ENCODE measurements at places on chromosomes 11 and 22. TPM values are rescaled to one million over a fixed set of nuclear protein-coding genes. Genes with fewer than 3 reads are reported as not detected.
A peak's percentile ranks its signal among the peaks of the same experiment; 100 is the strongest.

GRCh38 chr22:49827853-49828598 is at the start of gene BRD1:
Gene BRD1, minus strand, starts transcription at chr22:49827873. Its CDS starts 3,556 bp downstream, at chr22:49824317.
- H3K27me3 ChIP-seq, result peaks cover 3% of the 10 kb centered on the region
- peaks cover 42% of the 10 kb centered on the region for H3K4me1 ChIP-seq
- DNase-seq, result peak; percentile 90
- H3K36me3 ChIP-seq, result peaks cover 35% of the 10 kb centered on the region
- peak within 1 kb of the TSS; percentile 93 for H3K4me3 ChIP-seq

- no peaks in the 10 kb centered on the region for H3K36me3 ChIP-seq
- H3K27me3 ChIP-seq, result peaks cover 19% of the 10 kb centered on the region
- peaks cover 21% of the 10 kb centered on the region for H3K4me1 ChIP-seq
- H3K4me3 ChIP-seq, result peak overlapping the region; percentile 85
These were observed 4.0 kb upstream of the MCAM start for GRCh38 chr11:119320776-119321524.

GRCh38 chr11:120858740-120859139 is 165.2 kb upstream of the TBCEL start:
- no peaks in the 10 kb centered on the region for H3K4me1 ChIP-seq
- no peak for DNase-seq
- H3K4me3 ChIP-seq, result no peak overlapping the region
- no peak overlapping the region for H3K27ac ChIP-seq
- H3K36me3 ChIP-seq, result no peaks in the 10 kb centered on the region

- H3K4me3 ChIP-seq, result no peak overlapping the region
- no peaks in the 10 kb centered on the region for H3K4me1 ChIP-seq
- H3K27ac ChIP-seq, result no peak overlapping the region
- no peaks in the 10 kb centered on the region for H3K27me3 ChIP-seq
- no peak for DNase-seq
These were observed 93.2 kb downstream of the PHF21B start for GRCh38 chr22:44916281-44917231.

- no peak overlapping the region for H3K27ac ChIP-seq
- no peaks in the 10 kb centered on the region for H3K36me3 ChIP-seq
- no peaks in the 10 kb centered on the region for H3K4me1 ChIP-seq
- no peak for DNase-seq
- no peak overlapping the region for H3K4me3 ChIP-seq
- H3K27me3 ChIP-seq, result peaks cover 2% of the 10 kb centered on the region
These were observed 63.8 kb upstream of the ARHGAP20 start for GRCh38 chr11:110776081-110776480.

DNA sequence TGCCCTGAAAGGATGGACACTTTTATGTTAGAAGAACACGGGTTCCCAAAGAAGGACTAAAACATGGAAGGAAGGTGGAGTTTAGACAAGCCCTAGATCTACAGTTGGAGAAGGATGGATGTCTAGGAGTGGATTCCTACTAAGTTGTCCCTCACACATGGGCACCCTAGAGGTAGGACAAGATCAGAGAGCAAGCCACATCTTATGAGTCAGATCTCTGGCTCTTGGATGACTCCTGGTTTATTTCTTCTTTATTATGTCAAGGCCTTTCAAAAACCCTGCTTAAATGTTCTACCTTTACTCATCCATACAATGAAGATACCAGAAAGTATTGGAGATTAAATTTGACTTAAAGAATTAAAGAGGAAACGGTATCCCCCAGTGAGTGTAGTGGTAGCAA is 34.4 kb downstream of the PRCP start:
- H3K4me3 ChIP-seq, result no peak overlapping the region
- H3K4me1 ChIP-seq, result peaks cover 6% of the 10 kb centered on the region
- no peak for DNase-seq

DNA sequence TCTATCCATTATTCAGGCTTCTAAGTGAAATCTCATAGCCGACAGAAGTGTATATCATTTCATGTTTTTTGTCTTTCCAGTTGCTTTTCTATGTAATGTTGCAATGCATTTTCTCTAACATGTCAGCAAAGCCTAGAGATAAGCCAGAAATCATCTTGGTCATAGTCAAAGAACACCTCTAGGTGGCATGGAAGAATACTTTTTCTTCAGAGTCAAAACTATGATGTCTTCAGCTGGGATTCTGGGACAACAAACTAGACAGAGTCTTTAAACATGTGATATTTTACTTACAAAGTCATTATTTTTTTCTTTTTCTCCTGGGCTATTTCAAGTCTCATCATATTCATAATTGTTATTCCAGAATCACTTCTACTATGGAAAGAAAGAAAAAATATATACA is 4.4 kb downstream of the GAS2 start:
- H3K4me1 ChIP-seq, result peaks cover 12% of the 10 kb centered on the region
- no peak for DNase-seq
- no peaks in the 10 kb centered on the region for H3K36me3 ChIP-seq
- H3K27me3 ChIP-seq, result peaks cover 42% of the 10 kb centered on the region
- no peak overlapping the region for H3K27ac ChIP-seq

DNA sequence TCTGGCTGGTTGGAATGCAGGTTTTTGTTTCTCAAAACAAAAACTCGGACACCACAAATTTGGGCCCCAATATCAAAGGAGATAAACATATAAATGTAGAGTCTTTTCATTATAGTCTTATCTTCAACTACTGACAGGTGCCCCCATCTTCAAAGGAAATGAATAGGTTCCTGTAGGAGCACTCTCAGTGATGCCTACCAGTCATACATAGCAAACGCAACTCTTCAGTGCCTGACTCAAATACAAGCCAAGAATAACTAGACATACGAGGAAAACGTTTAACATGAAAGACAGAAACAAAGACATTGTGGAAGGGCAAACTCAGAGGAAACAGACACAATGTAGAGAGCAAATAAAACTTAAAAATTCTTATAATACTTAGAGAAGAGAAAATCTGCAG is 13.9 kb downstream of the KDM4D start:
- no peak overlapping the region for H3K4me3 ChIP-seq
- DNase-seq, result no peak
- H3K36me3 ChIP-seq, result no peaks in the 10 kb centered on the region
- H3K4me1 ChIP-seq, result no peaks in the 10 kb centered on the region
- H3K27ac ChIP-seq, result no peak overlapping the region
- peaks cover 27% of the 10 kb centered on the region for H3K27me3 ChIP-seq

DNA sequence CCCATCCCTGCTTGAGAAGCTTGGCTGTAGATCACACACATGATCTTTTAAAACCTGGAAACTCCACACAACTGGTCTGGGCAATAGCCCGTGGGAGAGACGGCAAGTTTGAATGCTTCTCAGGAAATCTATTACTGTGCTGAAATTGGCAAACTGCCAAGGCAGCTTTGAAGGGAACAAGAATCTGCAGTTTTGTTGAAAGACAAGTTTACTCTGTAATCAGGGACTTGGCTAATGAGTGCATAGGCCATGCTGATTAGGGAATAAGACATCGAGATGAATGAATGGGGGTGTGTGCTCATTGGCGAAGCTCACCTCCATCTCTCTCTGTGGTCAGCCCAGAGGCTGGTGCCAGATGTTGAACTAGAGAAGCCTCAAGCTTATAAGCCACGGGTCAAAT is 218.8 kb downstream of the HIPK3 start:
- H3K4me3 ChIP-seq, result no peak overlapping the region
- H3K27ac ChIP-seq, result no peak overlapping the region
- no peaks in the 10 kb centered on the region for H3K4me1 ChIP-seq

DNA sequence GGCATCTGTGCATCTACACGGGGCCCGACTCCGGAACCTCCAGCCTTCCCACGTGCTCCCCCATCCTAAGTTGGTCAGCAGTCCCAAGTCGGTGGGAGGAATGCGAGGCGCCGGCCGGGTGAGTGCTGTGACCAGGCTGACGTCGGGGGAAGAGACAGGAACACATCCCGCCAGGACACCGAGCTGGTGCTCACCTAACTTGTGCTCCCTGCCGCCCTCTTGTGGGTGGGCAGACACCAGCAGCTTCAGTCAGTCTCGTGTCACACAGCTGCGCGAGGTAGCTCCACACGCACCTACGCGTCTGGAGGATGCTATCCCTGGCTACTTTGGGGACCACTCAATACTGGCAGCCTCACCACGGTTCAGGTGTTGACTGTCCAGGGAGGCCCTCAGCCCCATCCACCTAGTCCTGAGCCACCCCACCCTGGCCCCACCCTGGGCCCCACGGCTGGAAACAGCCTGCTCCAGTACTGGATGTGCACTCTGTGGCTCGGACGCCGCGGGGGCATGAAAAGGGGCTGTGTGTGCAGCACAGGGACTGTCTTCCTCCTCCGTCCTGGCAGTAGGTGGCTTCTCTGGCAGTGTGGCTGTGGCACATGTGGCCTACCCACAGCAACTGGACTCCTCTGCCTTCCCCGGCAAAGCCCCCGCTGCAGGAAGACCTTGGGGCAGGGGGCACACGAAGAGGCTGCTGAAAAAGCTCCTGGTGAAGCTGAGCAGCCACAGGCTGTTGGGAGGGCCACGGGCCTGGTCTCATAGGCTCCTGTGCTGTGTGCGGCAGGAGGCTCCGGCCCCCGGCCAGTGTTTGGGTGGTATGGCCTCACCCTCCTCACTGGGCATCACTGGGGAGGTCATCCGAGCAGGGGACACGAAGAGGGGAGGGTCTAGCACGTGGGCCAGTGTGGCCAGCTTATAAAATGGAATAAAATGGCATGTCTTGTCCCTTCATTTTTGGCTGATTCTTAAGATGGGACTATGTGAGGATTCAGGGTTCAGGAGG is 11.2 kb upstream of the BID start:
- no peak overlapping the region for H3K27ac ChIP-seq
- H3K4me3 ChIP-seq, result no peak overlapping the region
- peaks cover 6% of the 10 kb centered on the region for H3K27me3 ChIP-seq
- H3K36me3 ChIP-seq, result no peaks in the 10 kb centered on the region
- DNase-seq, result peak; percentile 91

GRCh38 chr11:70367071-70367470 is 31.3 kb upstream of the CTTN start:
- H3K27me3 ChIP-seq, result no peaks in the 10 kb centered on the region
- peaks cover 45% of the 10 kb centered on the region for H3K36me3 ChIP-seq
- H3K27ac ChIP-seq, result no peak overlapping the region
- H3K4me1 ChIP-seq, result peaks cover 25% of the 10 kb centered on the region
- H3K4me3 ChIP-seq, result no peak overlapping the region

The GLB1L2 gene
- 10.2 TPM for total RNA-seq

The CD6 gene
- 416 TPM for total RNA-seq

The TEX54 gene
- 0.79 TPM for total RNA-seq

The PTPMT1 gene
- total RNA-seq, result 54.9 TPM

The NCAPH2 gene
- 131 TPM for total RNA-seq
